NCI-H460 (cell line): ENCODE measurements at places on chromosomes 3 and 15.

DNA sequence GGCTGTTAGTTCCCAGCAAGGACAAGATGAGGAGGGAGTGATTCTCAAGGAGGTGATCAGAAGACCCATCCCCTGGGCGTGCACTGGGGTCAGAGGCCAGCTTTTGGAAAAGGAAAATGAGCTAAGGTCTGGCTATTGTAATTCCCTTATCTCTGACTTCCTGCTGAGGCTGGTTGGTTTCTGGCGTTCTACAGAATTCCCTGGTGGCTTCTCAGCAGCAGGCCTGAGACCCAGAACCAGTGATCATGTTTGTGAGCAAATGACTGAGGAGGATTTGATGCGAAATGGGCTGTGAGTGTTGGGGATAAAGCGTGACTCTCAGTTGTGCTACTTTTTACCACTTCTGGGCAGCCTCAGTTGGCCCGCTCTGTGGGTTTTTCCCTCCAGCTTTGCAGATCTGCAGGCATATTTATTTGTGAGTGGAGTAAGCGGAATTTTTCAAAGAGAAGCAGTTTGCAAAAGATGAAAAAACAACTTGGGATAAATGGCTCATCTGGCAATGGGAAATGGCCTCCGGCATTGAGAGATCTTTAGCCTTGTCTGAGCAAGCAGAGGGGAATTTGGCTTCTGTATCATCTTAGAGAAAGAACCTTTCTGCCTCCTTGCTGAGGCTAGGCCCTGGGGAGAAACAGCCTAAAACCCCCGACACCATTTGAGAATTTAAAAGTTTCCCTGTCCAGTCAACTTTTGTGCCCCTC is 102.7 kb downstream of the SLCO3A1 start:
- DNase-seq, result no peak

DNA sequence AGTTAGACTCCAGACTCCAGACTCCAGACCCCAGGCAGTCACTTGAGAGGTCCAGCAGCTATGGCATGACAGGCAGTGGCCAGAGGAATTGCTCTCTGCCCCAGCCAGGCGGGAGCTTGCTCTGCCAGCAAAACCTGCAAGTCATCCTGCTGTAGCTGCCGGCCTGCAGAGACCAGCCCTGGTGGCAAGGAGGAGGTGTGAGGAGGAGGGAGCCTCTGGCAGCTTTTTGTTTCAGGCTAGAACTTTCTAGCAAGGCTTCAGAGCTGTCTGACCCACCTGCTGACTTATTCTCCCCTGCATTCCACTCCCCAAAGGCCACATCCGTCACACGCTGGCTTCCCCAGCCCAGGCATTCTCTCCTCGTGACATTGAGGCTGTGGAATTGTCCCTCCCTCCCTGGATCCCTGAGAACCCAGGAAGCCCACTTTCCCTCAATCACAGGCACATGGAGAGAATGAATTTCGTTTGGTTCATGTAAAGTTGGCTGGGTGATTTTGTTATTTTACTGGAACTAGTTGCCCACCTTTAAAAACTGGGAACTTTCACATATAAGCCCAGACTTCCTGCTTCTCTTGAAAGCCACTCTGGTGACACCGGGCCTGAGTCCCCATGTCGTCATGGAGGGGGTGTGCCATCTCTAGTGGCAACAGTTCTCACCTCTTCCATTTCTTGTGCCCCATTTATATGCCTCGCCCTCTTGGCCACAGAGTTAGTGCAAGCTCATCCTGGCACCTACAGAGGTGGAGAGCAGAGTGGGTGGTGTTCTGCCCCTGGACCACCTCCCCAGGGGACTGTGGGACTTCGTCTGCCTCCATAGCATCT is 82.7 kb downstream of the ABHD5 start:
- peak; percentile 66 for DNase-seq

- no peak for DNase-seq
Measured at GRCh38 chr3:195540027-195540426, 3.1 kb downstream of the PPP1R2 start.

GRCh38 chr3:88262527-88262926 is 112.8 kb downstream of the C3orf38 start:
- DNase-seq, result no peak

- DNase-seq, result no peak
Measured at GRCh38 chr3:117035745-117036144, 326.2 kb downstream of the TUSC7 start.

- DNase-seq, result no peak
Measured at GRCh38 chr3:188261011-188261410, 107.1 kb downstream of the LPP start.

GRCh38 chr15:89673165-89673512 is 6.0 kb downstream of the PLIN1 start:
- DNase-seq, result no peak

DNA sequence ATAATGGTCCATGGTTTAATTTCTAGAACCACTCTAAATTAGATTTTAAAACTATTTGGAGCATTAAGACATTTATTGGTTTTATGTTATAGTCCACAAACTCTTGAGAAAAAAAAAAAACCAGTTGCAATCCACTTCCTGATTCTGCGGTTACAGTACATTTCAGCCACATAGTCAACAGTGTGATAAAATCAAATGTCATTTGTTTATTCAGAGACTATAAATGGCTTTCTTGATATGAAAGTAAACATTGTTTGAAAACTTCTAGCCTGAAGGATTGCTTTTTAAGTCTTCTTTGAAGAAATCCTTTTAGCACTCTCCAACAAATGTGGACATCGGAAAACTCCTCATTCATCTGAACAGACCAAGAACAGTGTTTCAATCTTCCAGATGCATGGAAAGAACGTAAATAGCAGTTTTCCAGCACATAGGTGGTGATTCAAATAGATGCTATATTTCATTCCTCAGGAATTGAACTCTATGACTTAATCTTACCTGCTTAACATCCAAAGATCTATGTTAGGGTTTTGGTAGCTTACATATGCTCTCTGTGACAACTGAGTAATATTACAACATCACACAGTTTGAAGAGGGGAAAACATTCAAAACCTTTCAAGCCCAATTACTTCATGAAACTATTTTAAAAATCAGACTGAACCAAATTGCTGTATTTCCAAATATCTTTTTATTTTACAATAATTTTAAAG is 87.8 kb upstream of the UBE2E2 start:
- DNase-seq, result no peak

DNA sequence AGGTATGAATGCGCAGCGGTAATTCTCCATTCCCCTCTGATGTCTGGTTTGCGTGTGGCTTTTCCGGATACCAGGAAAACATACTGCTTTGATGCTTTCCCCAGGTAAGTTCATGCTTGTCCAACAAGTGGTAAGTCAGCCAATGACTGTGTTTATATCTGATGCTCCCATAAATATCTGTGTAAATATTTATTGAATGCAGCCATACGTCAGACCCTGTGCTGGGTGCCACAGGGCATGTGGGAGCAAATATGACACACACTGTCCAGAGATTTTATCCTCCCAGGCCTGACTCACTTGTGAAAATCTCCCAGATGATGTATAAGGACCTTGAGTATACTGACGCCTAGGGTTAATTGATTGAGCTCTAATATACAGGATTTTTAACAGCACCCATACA is 29.6 kb upstream of the CEMIP start:
- DNase-seq, result peak; percentile 30

GRCh38 chr3:100753846-100754245 is 44.6 kb downstream of the TFG start:
- no peak for DNase-seq

GRCh38 chr3:136171097-136171542 is 25.0 kb downstream of the MSL2 start:
- DNase-seq, result peak; percentile 42

GRCh38 chr3:16461463-16462245 is 51.8 kb downstream of the RFTN1 start:
- no peak for DNase-seq

GRCh38 chr15:76376029-76376428 is 39.5 kb downstream of the ISL2 start:
- no peak for DNase-seq

GRCh38 chr3:17088017-17088416 is 203.3 kb downstream of the PLCL2 start:
- no peak for DNase-seq

GRCh38 chr15:57708047-57708446 is 1.5 kb downstream of the POLR2M start:
- no peak for DNase-seq

- no peak for DNase-seq
Measured at GRCh38 chr3:161345023-161345422, 26.3 kb downstream of the SPTSSB start.

DNA sequence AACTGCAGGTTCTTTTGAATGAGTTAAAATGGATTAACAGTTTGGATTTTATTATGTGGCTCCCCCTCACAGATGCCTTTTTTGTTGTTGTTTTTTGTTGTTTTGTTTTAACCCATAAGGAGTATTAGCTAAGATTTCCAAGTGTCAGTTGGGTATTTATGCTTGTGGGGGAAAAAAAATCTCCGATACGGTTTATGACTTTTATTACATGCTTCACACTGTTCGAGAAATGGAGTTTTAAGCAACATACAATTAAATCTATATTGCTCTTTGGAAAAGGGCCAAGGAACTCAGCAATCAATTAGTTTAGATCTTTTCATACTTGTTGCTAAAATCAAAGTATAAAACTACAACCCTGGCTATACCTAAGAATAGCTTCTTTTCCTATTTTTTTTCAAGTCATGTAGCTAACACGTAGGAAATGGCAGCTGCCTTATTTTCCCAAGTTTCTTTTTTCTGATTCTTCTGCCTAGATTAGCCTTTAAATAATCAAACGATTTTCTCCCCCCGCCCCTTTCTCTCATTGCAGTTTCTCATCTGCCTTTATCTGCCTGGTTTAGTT is 16.0 kb downstream of the NR2F2 start:
- DNase-seq, result no peak

DNA sequence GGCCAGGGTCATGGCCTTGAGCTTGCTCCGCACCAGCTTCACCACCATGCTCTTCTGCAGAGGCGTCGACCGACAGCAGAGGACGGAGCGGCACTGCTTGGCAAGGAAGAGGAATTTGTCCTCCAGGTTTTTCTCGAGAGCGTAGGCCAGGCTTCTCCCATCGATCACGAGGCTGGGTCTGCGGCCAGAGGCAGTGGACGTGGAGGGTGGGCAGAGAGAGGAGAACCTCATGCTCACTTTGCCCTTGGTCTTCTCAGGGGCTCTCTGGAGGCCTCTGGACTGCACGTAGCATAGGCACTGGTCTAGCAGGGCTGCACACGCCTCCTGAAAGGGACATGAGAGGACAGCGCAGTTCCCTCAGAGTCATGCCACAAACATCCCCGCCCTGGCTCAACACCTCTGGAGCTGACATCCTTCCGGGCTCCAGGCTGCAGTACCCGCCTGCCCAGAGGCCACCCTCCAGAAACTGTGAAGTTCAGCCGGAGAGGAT is 168.3 kb downstream of the ATP10A start:
- no peak for DNase-seq

GRCh38 chr3:155232605-155233004 is 60.9 kb downstream of the STRIT1 start:
- DNase-seq, result no peak

DNA sequence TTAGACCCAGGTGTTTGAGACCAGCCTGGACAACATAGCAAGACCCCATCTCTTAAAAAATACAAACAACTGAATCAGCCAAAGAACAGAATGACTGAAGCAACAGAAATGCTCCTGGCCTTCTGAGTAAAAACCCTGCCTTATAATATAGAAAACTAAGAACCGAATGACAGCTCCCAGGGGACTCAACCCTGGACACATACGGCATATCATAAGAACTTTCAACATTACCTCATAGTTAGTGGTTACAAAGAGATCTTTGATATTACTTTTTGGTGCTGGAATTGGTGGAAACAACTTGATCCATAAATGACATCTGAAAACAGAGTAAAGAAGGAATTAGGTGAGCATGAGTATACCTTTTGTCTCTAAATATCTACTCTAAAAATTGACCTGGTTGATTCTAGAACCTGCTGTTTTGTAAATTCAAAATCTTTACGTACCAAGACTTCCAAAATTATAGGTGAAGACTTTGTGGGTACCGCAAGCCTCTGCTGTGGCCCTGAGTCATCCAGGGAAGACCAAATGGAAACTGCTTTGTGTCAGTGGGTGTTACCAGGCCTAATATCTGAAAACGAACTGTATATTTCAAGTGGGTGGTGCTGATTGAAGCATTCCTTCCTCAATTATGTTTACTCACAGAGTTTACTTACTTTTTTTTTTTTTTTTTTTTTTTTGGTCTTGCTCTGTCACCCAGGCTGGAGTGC is 35.5 kb downstream of the IL5RA start:
- no peak for DNase-seq

- no peak for DNase-seq
Measured at GRCh38 chr3:124360563-124360962, 368.6 kb upstream of the ROPN1 start.

DNA sequence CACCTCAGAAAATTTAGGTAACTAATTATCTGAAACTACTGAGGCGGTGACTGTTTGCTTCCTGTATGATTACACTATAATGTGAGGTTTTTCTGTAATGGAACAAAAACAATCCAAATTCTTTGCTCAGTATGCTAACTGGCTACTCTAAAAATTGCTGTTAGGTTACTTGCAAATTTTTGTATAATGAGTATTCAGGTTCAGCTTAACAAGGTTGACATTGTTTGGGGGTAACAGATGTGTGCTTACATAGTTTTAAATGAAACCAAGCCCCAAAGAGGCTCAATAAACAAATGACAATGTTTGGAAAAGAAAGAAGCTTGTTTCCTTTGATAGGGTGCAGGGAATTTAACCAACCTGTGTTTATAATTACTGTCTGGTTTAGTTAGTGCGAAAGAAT is 414.5 kb upstream of the MDFIC2 start:
- no peak for DNase-seq

DNA sequence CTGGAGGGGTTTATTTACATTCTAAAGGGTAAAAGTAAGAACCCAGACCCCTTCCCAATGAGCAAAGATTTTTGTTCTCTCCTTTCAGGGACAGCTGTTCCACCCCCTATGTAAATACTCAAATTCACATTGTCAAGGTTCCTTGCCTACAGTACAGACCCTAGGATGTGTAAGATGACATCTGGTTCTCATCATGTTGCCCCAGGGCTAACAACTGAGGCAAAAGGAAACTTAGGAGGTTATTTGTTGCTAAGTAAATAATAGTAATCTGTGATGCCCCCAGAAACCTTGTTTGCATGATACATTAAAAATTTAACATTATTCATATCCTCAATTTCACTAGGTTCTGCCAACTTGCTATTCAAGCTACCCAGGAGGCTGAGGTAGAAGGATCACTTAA is 135.0 kb upstream of the CCNL1 start:
- no peak for DNase-seq

GRCh38 chr15:67063689-67064606 is 1.5 kb upstream of the SMAD3 start:
- no peak for DNase-seq

DNA sequence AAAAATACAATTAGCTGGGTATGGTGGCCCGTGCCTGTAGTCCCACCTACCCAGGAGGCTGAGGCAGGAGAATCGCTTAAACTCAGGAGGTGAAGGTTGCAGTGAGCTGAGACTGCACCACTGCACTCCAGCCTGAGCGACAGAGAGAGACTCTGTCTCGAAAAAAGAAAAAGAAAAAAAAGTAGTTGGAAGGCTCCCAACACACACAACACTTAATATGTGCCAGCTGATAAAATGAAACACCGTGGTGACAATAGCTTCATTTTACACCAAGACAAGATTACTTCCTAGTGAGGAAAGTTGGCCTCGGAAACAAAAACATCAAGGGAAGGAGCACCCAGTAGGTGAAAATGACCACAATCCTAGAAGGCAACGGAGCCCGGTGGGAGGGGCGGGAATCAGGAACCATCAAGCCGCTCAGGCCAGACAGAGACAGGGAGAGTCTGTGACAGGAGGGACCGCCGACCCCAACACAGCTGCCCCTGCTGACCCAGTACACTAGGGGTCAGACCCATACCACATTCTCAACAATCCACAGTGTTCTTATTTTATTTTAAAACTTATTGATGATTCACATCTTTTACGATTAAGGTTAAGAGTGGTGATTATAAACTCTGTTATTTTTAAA is 54.5 kb upstream of the OCA2 start:
- no peak for DNase-seq

- DNase-seq, result no peak
Measured at GRCh38 chr3:55608301-55608937, 121.3 kb upstream of the WNT5A start.
